Activated T-helper 1 cell treated with Interleukin-2 at 50 U/mL for 16 hours (primary cell): ENCODE measurements at places on chromosomes 6 and 20.

DNA sequence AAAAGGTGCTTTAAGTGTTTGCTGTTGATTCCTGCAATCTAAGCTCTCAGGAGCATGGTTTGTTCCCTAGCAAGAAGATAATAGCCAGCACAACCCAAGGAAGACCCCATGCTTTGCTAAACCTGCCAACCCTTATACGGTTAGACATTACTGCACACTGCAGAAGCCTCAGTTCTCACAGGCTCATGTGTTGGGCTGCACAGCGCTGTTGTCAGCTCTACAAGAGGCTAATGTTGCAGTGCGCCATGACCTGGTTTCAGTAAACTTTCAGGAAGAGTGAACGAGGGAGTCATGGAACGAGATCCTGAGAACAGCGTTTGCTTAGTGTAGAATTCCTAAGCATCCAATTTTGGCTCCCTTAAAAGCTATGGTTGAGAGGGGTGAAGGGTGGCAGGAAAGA lies 218.5 kb downstream of the ARHGAP18 start:
- no peak for DNase-seq

DNA sequence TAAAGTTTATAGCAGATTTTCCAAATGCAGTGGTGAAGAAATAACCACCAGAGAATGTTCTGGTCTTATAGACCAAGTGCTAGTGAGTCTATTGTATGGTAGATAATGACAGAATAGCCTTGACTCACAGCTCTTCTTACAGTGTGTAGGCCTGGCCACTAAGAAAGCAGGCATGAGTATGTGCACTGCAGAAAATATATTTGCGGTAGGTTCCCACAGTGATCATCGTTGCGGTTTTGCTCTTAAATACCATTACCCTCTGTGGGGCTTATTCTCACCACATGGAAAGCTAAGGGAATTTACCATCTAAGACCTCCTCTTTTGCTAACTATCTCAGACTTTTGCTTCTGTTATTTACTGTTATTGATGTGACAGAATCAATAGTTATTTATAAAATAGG lies 212.3 kb upstream of the SYNDIG1 start:
- no peak for DNase-seq

GRCh38 chr6:1247894-1248293 lies 64.0 kb upstream of the FOXQ1 start:
- no peak for DNase-seq

DNA sequence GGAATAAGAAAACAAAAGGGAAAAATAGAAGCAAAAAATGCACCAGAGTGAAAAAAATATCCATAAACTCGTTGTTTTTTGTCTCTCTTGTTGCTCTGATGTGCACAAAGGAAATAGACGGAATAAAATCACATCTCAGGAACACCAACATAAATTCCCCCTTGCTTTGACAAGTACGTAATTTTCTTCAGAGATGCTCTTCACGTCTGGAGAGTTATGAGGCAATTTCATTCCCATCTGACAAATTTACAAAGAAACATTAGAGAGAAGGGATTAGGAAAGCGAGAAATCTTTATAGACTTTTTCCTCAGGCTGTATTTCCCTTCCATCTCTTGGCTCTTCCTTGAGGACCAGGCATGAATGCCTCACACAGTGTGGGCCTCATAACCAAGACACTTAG lies 250.1 kb upstream of the ZFP64 start:
- no peak for DNase-seq

DNA sequence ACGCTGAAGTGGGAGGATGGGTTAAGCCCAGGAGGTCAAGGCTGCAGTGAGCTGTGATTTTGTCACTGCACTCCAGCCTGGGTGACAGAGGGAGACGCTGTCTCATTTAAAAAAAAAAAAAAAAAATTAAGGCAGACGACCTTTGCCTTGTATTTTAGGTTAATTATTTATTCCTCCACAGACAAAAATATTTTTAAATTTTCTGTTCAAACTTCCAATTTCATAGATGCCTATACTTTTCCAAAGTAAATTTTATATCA lies 6.3 kb upstream of the SMIM28 start:
- DNase-seq, result no peak

GRCh38 chr6:163427498-163428254 lies 13.2 kb downstream of the QKI start:
- DNase-seq, result no peak

DNA sequence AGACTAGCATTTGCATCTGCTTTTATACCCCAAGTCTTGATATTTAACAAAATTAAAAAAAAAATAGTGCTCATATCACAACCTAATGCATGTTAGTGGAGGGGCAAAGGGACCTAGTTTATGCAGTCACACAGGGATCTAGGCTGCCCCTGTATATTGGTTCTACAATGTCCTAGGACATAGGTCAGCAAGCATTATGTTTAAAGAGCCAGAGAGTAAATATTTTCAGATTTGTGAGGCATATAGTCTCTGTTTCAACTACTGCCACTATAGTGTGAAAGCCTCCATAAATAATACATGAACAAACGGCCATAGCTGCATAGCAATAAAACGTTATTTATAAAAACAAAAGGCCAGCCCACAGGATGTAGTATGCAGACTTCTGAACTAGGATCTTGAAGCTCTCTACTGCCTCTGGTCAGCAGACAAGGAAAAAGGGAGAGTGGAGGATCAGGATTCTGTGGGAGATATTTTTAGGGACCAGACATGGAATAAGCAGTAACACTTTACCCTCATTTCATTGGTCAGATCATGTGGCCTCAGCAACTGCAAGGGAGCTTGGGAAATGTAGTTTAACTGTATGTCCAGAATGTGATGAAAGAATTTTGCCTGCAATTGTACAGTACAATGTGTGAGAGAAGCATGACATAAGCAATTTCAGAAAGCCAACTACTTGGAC lies 414.2 kb upstream of the SPTLC3 start:
- no peak for DNase-seq

DNA sequence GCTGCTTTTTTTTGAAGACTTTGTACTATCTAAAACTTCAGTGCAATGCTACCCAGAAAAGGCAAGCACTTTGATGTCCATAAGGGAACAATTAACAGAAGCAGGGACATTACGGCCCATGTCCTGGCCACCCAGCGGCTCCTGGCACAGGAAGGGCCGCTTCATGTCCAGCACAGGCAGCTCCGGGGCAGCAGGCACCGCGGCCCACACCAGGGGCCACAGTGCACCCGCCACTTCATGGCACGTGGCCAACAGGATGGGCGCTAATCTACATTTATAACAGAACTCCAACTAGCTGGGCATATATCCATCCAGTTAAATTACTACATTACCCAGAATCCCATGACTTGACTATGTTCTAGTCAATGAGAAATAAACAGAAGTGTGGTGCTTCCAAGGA lies 198.2 kb upstream of the ID4 start:
- no peak for DNase-seq

GRCh38 chr20:595330-596308 lies 14.5 kb downstream of the TCF15 start:
- no peak for DNase-seq

DNA sequence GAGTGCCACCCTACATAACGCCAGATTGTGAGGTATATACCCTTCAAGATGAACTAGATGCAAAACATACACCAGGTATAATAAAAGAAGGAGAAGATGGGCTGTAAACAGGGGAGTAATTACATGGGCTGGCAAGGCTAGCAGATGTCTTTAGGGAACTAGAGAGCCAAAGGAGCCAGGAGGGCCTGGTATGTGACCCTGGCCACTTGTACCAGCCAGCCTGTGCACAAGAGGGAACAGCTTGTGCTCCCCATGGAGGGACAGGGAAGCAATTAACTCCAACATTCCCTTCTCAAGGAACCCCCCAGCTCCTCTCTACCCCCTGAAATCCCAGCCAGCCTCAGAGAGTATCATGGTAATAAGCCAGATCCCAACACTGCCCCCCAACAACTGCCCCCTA lies 139.9 kb downstream of the HIVEP2 start:
- DNase-seq, result no peak

- DNase-seq, result no peak
These were observed 42.6 kb upstream of the TMEM170B start for GRCh38 chr6:11494786-11495564.

DNA sequence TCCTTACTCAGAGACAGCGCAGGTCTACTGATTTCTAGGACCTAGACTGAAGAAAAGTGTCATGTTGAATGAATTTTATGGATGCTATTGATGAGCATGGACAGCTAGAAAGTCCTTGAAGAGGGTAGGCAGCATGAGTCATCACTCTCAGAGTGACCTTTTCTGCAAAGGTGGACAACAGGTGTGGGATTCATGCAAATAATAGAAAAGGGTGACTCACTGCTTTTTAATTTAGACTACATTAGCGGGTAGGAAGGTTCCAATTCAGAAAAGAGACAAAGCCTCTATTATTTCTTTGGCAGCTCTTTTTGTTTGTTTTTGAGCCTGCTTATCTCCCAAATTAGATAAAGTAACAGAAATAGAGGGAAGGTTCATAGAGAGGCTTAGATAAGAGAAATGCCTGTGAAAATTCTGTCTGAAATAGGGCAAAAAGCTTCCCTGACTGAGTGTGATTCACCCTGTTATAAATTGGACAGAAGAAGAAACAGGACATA lies 191.4 kb downstream of the TENT5A start:
- no peak for DNase-seq

DNA sequence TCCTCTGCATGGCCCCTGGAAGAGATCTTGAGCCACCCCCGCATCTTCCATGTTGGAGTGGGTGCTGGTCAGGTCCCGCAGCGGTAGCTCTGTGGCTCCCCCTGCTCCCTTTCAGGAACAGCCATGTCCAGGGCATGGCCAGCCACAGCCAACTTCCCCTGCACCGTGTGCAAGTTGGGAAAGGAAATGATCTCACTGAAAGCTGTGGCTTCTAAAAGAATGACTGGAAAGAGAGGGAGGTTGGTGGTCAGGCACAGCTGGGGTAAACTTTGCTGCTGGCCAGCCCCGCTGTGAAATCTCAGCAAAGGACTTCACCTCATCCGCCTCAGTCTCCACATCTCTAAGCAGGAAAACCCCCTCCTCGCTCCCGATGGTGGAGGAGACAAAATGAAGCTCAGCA lies 153.6 kb upstream of the CST7 start:
- DNase-seq, result no peak

DNA sequence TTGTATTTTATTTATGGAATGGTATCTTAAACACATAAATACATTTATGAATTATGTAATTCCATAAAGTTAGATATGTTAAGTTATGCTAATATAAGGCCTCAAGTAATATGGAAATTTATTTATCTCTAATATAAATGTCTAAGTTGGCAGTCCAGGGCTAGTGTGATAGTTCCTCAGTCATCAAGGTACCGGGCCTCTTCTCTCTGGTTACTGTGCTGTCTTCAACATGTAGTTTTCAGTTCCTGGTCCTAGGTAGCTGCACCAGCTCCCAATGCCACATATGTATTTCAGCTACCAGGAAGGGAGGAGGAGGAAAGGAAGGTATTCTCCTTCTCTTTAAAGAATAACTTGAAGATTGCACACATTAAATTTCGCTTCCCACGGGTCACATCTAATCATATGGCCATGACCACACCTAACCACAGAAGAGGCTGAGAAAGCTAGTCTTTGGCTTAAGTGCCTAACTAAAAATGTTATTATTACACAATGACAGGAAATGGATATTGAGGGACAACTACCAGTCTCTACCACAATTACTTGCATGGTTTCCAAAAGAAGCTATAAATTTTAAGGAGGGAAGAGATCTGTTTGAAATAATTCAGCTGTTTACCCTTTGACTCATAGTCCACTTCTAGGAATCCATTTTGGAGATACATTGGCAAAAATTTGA lies 68.6 kb downstream of the BCKDHB start:
- no peak for DNase-seq

- DNase-seq, result no peak
These were observed 35.2 kb downstream of the JPH2 start for GRCh38 chr20:44151621-44152416.

- DNase-seq, result no peak
These were observed 328.4 kb downstream of the TPBG start for GRCh38 chr6:82691997-82692396.
